Prostate gland (tissue), 2 donors: ENCODE measurements at places on chromosomes 13 and 19.

DNA sequence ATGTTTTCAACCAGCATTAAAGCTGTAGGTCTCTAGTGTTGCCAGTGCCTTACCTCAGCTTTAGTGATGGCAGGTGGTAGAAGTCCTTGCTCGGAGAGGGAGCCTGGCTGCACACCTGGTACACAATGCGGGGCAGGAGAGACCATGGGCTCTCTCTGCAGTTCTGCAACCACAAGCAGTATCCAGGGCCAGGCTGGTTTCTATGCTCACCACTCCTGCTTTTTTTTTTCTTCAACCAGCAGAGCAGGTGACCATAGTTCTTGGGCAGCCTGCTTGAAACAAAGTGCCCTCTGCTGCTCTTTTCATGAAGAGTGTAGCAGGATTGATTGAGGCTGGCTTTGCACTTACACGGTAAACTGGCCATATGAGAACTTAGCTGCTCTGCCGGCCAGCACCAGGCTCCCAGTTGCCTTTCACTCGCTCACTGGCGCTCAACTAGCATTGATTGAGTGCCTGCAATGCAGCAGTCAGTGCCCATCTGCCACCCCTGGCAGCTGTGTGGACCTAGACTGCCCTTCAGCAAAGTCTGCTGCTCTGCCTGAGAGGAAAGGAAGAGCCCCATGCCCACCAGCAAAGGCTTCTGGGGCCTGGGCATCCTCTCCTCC, 4.4 kb upstream of the CHAMP1 start:
- no peak for DNase-seq

DNA sequence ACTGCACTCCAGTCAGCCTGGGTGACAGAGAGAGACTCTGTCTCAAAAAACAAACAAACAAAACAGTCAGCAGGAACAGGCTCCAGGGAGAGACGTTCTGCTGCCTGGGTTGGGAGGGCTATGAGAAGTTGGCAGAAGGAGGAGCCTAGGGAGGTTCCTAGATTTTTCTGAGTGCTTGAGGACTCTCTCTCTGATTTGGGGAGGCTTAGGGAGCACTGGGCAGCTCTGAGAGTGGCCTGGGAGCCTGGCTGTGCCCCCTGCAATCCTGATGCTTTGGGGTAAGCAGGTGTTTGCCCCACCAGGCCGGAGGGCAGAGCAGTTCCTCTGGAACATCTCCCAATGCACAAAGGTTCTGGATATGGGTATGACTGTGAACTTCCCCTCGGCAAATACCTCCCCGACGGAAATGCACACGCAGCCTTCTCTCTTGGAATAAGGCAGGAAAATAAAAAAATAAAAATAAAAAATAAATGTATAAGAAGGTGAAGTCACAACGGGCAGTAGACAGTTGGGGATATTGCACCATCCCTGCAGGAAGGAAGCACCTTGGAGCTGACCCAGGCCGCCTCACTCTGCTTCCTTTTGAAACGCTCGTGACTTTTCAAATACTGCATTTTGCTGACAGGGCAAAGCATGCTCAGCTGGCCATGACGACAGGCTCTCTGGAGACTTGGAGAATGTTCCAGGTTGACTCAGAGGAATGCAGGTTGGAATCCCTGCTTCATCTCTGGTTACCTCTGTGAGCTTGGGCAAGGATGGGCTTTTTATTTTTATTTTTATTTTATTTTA, 26.5 kb upstream of the HOMER3 start:
- peak; percentile 33 for DNase-seq

- no peak for DNase-seq
These were observed 6.3 kb downstream of the LGI4 start for GRCh38 chr19:35128398-35129057.

DNA sequence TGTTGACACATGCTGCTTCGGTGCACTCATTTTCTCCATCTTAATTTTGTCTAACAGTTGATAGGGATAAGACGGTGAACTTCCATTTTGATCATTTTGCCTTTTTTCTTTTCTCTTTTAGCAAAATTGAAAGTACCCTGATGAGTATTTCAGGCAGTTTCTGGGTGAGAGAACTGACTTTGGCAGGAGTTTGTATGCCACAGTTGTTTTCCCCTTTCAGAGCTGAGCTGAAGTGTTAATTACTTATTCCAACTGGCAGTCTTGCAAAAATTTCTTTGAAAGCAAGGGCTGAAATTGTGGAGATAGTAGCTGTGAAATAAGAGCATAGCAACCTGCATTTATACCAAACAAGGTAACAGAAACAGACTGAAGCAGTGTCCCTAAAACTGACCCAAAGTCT, 180.2 kb downstream of the SLITRK5 start:
- DNase-seq = no peak

GRCh38 chr13:40228990-40229389, 437.5 kb downstream of the FOXO1 start:
- DNase-seq = no peak
